ENCODE measurements at places on chromosomes 3 and 15. TPM values are rescaled to one million over a fixed set of nuclear protein-coding genes. Genes with fewer than 3 reads are reported as not detected.

Gene NGLY1
- total RNA-seq = 11.8 TPM

Gene ADGRG7
- total RNA-seq = not detected

Gene LMCD1
- 22.4 TPM for total RNA-seq

Gene LIPH
- 0.36 TPM for total RNA-seq

Gene TMEM207
- not detected for total RNA-seq

Gene CCR1
- total RNA-seq = 0.90 TPM

Gene C3orf70
- 1.1 TPM for total RNA-seq

Gene ZBBX
- total RNA-seq = 0.16 TPM

Gene SLC12A1
- under 0.01 TPM for total RNA-seq

Gene INSYN1
- 1.2 TPM for total RNA-seq

Gene ZNF860
- total RNA-seq = 1.2 TPM

Gene MYO1E
- 147 TPM for total RNA-seq

Gene SRGAP3
- 4.6 TPM for total RNA-seq

Gene AQP9
- 0.09 TPM for total RNA-seq

Gene TICRR
- total RNA-seq = 0.33 TPM

Data from fibroblast of the aortic adventitia (primary cell).